Sigmoid colon (tissue), 7 donors: ENCODE measurements at places on chromosomes 3 and 15. TPM values are rescaled to one million over a fixed set of nuclear protein-coding genes. Genes with fewer than 3 reads are reported as not detected.

DNA sequence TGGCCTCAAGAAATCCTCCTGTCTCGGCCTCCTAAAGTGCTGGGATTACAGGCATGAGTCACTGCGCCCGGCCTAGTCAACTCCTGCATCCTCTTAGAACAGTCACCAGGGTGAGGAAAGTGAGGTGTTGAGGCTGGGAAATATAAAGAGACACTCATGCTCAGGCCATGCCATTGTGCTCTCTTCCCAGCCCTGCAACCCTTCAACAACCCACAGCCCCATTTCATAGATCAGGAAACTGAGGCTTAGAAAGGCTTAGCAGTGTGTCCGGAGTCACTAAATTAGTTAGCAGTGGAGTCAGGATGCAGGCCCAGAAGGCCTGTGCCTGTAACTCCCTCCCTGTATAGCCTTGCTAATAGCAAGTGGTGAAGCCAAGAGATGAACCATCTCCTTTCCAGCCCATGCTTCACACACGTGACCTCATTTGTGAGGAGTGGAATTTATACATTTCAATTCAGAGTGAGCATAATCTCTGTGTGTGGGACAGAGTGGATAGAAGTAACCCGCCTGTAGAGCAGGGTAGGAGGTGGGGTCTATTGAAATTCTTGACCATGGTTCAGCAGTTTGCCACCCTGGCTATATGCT lies 51.7 kb upstream of the USP3 start:
- H3K27me3 ChIP-seq, result no peaks in the 10 kb centered on the region
- H3K36me3 ChIP-seq, result no peaks in the 10 kb centered on the region
- H3K4me3 ChIP-seq, result no peak overlapping the region
- peaks cover 8% of the 10 kb centered on the region for H3K4me1 ChIP-seq
- H3K27ac ChIP-seq, result no peak overlapping the region

FOXL2 gene
- total RNA-seq, result not detected

DNA sequence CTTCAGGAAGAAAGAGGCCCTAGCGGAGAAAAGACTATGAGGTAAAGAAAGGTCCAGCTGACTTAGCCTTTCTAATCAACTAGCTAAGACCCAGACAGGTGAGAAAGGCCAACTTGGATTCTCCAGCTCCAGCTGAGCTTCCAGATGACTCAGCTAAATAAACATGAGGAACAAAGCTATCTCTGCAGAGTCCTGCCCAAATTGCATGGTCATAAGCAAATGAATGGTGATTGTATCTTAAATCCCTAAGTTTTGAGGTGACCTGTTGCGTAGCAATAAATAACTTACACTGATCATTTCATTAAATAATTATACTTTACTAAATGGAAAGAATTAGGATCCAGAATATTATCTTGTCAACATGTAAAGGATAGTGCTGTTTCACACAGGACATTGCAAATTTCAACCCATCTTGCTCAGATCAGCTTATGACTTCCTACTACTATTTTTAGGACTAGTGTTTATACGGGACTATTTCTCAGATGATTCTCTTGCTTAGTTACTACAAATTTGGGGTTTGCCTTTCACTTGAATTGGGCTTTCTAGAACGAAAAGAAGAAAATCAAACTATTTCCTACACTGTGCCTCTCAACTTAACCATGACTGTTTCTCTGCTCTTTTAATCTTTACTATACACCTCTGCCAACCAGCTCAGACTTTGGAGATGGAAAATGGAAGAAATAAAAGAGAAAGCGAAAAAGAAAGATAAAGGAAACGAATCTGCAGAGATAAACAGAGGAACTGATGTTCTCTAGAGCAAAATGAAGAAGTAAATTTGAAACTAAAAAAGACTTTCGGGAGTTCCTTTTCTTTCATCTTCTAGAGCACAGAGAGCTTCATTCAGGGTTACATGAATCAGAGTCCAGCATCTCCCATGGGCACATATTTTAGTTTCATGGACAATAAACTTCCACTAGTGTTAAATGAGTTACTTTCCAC lies 6.6 kb upstream of the ADGRG7 start:
- no peak for DNase-seq
- H3K4me3 ChIP-seq, result no peak overlapping the region
- no peaks in the 10 kb centered on the region for H3K36me3 ChIP-seq
- no peaks in the 10 kb centered on the region for H3K4me1 ChIP-seq

DNA sequence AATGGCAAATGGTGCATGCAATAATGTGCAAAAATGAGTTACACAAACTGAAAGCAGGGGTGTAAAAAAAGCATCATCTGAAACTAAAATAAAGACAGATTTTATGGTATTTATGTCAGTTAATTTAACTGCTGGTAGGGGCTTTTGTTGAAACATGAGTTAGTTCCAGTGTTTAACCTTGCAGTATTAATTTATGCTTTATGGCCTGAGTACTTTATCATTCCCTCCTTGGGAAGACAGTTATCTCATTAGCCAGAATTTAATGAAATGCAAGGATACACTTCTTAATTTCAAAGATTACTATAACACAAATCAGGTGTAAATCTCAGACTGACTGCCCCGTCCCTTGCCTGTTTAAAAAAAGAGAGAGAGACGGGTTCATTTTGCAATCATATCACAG lies 240.1 kb upstream of the MEIS2 start:
- H3K27ac ChIP-seq, result no peak overlapping the region
- no peaks in the 10 kb centered on the region for H3K4me1 ChIP-seq
- no peaks in the 10 kb centered on the region for H3K36me3 ChIP-seq
- no peak overlapping the region for H3K4me3 ChIP-seq
- no peaks in the 10 kb centered on the region for H3K27me3 ChIP-seq
- no peak for DNase-seq

DNA sequence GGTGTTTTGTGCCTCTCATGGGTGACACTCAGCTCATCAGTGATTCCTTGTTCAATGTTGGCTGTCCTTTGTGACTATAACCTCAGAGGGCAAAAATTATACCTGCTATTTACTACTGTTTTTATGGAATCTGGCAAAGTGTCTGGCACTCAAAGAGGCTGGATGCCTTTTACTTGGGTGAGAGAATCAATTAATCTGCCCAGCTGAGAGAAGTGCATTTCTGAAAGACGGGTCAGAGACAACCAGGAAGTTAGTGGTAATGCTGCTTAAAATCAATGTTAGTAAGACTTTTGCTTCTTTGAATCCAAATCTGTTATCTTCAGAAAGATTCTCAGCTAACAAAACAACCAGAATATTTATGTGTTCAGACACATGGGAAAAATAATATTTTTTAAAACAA lies 436.2 kb upstream of the SUCLG2 start:
- no peaks in the 10 kb centered on the region for H3K36me3 ChIP-seq
- H3K27me3 ChIP-seq, result no peaks in the 10 kb centered on the region
- H3K27ac ChIP-seq, result no peak overlapping the region
- H3K4me1 ChIP-seq, result peaks cover 18% of the 10 kb centered on the region
